ENCODE measurements at places on chromosomes 1 and 21.

DNA sequence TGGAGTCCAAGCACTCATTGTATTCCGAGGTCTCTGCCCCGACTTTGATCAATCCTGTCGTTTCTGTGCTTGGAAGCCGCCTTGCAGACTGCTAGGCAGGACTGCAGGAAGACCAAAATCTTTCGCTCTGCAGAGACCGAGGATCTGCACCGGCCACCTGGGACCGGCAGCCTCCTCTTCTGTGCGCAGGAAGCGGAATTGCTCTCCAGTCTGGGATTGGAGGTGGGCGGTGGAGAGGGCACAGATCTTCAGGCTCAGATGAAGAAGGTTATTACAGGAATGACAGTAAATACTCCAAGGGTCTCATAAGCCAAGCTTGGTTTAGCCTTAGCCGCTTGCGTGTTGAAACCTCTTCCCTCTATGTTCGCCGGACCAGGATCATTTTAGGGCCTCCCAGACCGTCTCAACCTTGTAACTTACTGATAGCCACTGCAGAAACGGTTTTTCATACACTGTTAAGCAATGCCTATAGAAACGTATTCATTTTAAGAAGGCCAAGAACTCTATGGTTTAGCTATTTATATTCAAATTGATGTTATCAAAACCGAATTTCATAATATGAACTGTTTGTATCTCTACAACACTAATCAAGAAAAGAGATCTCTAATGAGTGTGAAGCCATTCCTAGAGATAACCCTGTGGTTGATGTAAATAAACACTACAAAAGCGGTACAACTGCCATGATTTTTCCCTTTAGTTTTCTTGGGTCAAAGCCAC lies 1.1 kb downstream of the MIA3 start:
- DNase-seq: no peak

DNA sequence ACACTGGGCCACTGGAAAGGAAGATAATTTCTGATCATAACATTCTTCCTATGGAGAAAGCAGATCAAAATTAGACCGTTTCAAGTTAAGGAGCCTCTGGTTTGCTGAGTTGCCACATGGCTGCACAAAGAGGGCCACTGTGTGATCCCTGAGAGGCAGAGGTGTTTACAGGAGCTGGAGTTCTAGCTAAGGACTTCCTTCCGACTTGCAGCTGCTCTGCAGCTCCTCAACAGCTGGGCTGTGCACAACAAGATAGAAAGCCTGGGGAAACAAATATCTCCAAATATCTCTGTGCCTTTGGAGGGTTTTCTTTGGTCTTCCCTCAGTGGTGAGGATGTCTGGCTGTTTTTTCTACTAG lies 26.8 kb downstream of the GADD45A start:
- DNase-seq: no peak

DNA sequence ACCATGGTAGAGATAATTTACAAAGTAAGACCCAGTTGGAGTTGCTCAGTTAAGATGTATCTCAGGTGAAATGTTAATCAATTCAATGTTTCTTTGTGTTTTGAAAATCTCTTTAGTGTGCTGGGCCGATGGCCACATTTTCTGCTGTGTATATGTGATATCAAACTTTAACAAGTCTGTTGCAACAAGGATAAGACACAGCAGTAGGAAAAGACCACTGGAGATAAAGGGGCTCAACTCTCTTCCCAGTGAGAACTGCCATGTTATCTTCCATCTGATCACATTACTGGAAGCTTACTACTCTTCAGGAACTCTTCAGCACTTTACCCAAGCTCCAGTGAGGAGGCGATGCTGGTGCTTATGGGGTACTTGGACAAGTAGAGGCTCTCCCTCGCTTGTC lies 227.7 kb downstream of the NFIA start:
- DNase-seq: no peak

GRCh38 chr1:118223426-118223825 lies 38.4 kb upstream of the SPAG17 start:
- no peak for DNase-seq

GRCh38 chr1:179190861-179191260 lies 38.6 kb downstream of the ABL2 start:
- DNase-seq: no peak

DNA sequence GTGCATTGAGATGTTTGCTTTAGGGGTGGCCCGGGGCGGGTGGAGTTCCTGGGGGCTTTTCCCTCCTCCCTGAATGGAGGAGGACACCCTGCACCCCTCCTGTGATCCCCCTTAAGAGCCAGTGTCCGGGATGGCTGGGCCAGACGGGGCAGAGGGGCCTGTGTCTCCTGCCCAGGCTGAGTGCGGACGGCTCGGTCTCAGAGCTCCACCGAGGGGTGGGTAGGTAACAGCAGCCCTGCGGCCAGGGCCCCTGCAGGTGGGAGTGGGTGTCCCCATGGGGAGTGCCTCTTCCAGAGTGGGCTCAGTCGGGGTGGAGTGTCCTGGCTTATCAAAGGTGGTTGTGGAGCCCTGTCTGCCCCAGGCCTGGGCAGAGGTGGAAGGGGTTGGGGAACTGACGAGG lies 23.1 kb downstream of the TP73 start:
- DNase-seq: no peak

DNA sequence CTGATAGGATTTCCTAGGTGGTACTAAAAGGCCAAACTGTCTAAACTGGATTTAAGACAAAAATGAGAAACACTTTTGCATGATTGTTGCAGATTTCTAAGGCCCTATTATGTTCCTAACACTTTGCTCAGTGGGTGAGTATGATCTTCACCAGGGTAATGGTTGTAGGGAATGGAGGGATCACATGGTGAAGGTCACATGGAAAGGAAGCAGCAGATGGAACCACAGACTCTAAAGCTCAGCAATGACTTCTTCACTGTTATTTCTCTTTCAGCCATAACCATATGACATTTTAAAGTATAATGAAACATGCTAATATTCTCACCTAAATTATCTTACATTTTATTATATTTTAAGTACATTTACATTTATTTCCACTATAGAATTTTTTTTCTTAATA lies 51.5 kb downstream of the CHRM3 start:
- DNase-seq: no peak

GRCh38 chr1:110308247-110308646 lies 30.9 kb upstream of the RBM15 start:
- DNase-seq: no peak
